ENCODE measurements at places on chromosomes 4 and X.

DNA sequence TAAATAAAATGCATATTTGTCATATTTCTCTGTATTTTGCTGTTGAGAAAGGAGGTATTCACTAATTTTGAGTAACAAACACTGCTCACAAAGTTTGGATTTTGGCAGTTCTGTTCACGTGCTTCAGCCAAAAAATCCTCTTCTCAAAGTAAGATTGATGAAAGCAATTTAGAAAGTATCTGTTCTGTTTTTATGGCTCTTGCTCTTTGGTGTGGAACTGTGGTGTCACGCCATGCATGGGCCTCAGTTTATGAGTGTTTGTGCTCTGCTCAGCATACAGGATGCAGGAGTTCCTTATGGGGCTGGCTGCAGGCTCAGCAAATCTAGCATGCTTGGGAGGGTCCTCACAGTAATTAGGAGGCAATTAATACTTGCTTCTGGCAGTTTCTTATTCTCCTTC, 3.3 kb downstream of the HTT start:
- no peak for DNase-seq

DNA sequence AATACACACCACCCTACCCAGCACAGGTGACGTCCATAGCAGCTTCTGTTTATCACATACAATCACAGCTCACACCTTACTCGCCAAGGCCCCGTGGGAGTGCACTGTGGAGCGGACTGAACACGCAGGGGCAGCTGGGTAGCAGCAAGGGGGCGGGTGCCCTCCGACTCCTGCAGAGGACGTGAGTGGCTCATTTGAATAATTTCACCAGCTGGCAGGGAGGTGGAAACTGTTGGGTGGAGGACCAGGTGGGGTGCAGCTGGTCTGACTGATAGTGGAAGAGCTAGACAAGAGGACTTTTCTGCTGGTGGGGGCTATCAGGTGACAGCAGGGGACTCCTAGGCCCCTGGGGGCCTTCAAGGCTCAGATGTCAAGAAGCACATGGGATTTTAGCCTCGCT, 16.3 kb downstream of the MAN2B2 start:
- no peak for DNase-seq

DNA sequence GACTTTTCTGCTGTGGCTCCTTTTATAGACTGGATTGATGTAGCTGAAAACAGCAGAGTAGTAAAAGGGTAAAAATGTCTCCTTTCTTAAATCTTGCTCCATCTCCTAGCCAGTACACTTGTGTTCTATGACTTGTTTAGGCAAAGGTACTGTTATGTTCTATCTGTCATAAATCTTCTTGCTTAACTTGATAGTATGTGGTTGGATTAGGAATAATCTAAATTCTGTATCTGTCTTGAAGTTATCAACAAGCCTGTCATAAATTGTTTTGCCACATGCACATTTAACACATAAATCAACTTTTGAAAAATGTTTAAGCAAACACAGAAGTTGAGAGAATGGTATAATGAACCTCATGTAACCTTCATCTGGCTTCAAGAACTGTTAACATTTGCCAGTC, 157.0 kb downstream of the FRAS1 start:
- DNase-seq = no peak

DNA sequence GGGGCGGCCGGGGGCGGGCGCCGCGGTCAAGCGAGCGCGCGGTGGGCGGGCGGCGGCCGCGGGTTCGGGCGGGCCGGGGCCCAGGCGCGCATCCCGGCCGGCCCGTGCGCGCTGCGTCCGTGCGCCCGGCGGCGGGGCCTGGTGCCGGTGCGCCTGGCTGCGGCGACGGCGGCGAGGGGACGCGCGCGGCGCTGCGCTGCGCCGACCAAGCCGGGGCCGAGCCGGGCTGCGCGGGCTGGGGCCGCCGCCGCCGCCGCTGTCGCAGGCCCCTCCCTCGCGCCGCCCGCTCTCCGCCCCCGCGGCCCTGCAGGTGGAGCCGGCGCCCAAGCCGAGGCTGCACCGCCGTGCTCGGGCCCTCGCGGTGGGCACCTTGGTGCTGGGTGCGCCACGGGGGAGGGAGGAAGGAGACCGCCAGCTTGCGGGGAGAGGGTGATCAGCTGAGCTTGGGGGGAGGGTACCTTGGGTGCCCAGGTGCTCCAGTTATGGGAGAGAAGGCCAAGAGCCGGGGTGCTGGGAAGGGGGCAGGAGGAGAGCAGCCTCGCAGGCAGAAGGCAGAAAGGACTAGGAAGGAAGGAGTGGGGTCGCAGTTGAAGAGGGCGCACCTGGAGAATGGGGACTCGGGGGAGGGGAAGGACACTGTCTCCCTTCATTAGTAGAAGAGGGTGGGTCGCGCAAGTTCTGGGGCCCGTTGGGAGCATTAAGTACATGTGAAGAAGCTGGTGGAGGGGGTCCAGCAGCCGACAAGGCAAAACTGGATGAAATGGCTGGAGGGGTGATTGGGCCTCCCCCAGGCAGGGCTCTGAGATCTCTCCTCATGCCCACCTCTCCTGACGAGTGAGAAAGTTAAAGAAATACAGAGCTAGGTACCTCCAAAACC, at the start of gene PPP2R2C:
TSS of gene PPP2R2C (minus strand) at position 228 of the 877 bp plus-strand sequence. CDS start 385 bp downstream, outside the sequence.
- peak; percentile 59 for DNase-seq

DNA sequence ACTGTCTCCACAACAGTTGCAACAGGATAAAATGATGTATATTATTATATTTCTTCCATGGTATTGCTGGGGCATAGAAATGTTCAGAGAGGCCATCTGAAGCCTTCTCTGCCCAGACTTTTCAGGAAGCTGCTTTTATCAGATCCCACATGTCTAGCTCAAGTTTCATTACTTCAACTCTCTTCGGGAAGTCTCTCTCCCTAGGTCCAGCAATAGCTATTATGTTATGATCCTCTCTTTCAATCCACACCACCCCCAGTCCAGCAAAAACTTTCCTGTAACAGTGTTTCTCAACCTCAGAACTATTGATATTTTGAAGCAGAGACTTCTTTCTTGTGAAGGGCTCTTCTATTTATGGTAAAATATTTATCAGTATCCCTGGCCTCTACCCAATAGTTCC, 44.9 kb downstream of the CXCL1 start:
- DNase-seq = no peak

DNA sequence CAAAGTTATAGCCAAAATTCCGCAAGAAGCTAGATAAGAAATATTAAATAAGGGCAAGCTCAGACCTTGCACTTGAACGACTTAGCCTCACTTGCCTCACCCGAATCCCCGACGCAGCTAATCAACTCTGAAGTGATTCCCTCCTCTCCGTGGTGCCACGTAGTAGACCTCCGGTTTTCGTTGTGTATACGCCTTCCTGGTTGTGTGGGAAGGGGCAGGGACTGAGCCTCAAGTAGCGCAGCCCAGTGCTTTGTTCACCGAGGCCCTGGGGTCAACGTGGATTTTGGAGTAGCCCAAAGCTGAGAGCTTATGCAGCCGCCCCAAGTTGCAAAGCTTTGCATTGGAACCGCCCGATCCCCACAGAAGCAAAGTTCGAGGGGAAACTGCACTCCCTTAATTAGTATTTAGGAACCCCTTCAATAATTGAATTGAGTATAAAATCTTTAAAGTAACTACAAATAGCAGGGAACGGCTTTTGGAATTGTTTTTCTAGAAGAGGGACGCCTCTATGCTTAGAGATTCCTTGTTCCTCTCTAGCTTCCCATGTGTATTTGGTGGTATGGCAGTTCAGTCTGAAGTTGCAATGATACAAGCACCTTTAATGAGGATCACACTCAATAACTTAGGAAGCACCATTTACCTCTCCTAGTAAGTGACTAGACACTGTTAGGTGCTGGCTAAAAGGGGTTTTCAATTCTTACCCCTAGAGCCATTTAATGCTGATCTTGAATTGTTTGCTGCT, 55.7 kb downstream of the LINC00632 start:
- no peak for DNase-seq

GRCh38 chr4:73533515-73534422, 52.2 kb downstream of the AFM start:
- no peak for DNase-seq

GRCh38 chr4:20987191-20987590, 286.9 kb downstream of the PACRGL start:
- no peak for DNase-seq

Measured in H1 (cell line).